SJCRH30 (cell line): ENCODE measurements at places on chromosomes 7 and 10. TPM values are rescaled to one million over a fixed set of nuclear protein-coding genes. Genes with fewer than 3 reads are reported as not detected.

DNA sequence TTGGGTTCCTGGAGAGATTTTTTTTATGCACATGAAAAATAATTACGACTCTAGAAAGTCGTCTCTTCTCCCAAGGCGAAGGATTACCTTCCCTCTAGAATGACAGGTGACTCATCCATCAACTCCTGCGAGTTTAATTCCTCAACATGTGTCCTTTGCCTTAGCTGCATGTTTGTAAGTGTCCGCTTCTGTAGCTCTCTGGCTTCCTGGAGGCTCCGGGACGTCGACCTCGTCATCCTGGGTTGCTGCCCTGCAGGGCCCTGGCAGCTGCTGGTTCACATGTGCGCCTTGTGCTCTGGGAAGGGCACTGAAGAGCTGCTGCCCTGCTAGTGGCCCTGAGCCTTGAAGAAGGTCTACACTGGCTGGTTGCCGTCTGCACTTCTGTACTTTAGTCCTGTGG, 210.2 kb downstream of the MLLT10 start:
- no peak for DNase-seq
- no peak overlapping the region for H3K4me3 ChIP-seq
- H3K27ac ChIP-seq: no peak overlapping the region
- no peaks in the 10 kb centered on the region for H3K4me1 ChIP-seq
- H3K36me3 ChIP-seq: peaks cover 30% of the 10 kb centered on the region
- H3K27me3 ChIP-seq: no peaks in the 10 kb centered on the region

DNA sequence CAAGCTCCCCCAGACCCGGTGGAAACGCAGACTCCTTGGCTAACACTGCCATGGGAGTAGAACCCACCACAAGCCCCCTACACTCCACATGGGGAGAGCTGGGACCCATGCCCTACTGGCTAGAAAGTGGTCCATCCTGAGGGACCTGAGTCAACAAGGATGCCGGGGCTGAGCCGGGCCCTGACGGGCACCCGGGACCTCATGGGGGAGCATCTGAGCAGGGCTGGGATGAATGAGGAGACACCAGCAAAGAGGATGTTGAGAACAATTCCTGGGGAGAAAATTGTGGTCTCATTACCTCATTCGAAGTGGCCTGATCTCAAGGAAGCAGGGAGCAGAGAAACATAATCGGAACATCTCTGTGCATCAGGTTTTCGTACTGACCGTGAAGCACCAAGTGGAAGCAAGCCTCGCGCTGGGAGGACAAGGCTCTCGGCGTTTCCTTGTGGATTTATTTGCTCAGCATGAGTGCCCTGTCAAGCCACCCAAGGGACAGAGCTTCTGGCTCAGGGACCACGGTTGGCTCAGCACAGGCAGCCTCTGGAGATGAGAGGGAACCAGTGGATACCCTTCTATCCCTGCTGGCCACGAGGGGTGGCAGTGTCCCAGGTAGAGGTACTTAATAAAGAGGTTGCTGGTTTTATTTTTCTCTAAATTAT, 132.2 kb upstream of the FAM20C start:
- no peak overlapping the region for H3K27ac ChIP-seq
- H3K4me1 ChIP-seq: peaks cover 2% of the 10 kb centered on the region; the same call in 1 of the 2 replicates
- H3K36me3 ChIP-seq: no peaks in the 10 kb centered on the region

GRCh38 chr10:13775786-13776775, 189.3 kb downstream of the PRPF18 start:
- DNase-seq: no peak
- no peak overlapping the region for H3K27ac ChIP-seq
- no peaks in the 10 kb centered on the region for H3K36me3 ChIP-seq
- H3K4me1 ChIP-seq: no peaks in the 10 kb centered on the region

DNA sequence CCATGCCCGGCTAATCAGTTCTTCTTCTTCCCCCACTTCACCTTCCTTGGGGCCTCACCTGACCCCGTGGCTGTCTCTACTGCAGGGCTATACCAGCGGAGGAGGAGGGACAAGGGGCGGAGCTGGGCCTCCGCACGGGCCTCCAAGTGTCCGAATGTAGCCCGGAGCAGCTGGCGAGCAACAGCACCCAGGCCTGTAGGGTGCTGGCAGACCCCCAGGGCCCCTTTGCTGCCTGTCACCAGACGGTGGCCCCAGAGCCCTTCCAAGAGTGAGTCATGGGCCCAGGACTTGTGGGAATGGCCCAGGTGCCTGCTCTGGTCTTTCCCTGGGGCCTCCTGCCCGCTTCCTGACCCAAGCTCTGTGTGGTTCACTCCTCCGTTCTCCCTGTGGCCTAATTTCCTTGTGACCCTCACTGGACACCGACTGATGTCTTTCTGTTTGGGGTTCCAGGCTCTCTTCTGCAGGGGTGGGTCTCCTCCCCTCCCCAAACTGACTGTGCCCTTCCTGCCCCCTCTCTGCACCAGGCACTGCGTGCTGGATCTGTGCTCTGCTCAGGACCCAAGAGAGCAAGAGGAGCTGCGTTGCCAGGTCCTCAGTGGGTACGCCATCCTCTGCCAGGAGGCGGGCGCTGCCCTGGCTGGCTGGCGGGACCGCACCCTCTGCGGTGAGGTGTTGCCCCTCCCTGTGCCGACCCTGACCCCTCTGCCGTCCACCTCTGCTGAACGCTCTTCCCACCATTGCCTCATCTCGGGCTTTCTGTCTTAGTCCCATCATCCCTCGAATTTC, 35.2 kb downstream of the EPHB4 start:
- peaks cover 19% of the 10 kb centered on the region for H3K27me3 ChIP-seq
- H3K4me3 ChIP-seq: no peak overlapping the region
- DNase-seq: peak; percentile 39
- H3K27ac ChIP-seq: no peak overlapping the region
- H3K36me3 ChIP-seq: no peaks in the 10 kb centered on the region

- no peak overlapping the region for H3K4me3 ChIP-seq
- H3K27me3 ChIP-seq: no peaks in the 10 kb centered on the region
- H3K36me3 ChIP-seq: no peaks in the 10 kb centered on the region
- DNase-seq: no peak
- H3K27ac ChIP-seq: no peak overlapping the region
- no peaks in the 10 kb centered on the region for H3K4me1 ChIP-seq
These were observed 1173.6 kb upstream of the SORCS1 start for GRCh38 chr10:108338146-108338545.

GRCh38 chr7:38881015-38881414, 28.0 kb downstream of the VPS41 start:
- no peak overlapping the region for H3K4me3 ChIP-seq
- no peak overlapping the region for H3K27ac ChIP-seq
- H3K27me3 ChIP-seq: no peaks in the 10 kb centered on the region

- no peak overlapping the region for H3K27ac ChIP-seq
- no peaks in the 10 kb centered on the region for H3K36me3 ChIP-seq
- H3K4me1 ChIP-seq: peaks cover 31% of the 10 kb centered on the region
These were observed 32.9 kb upstream of the ANKRD2 start for GRCh38 chr10:97539523-97540200.

DNA sequence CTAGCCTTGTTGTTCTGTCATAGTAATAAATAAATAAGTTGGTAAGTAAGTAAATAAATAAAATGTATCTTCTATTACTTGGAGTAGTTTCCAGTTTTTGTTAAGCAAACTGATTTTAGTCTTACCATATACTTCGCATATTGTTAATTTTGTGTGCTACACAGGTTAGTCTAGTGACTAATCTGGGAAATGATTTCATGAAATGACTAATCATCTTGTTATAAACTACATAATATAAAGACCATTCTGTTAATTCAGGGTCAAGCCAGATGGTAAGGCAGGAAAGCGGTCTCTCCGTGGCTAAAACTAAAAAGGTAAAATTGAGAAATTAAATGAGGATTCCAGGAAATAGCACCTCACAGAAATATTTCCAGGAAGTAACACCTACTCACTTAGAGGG, 58.5 kb upstream of the FOXP2 start:
- DNase-seq: no peak
- no peaks in the 10 kb centered on the region; the same call in 1 of the 2 replicates for H3K4me1 ChIP-seq
- H3K4me3 ChIP-seq: no peak overlapping the region
- no peaks in the 10 kb centered on the region for H3K36me3 ChIP-seq
- H3K27me3 ChIP-seq: no peaks in the 10 kb centered on the region

- H3K4me1 ChIP-seq: peaks cover 20% of the 10 kb centered on the region
- DNase-seq: no peak
- H3K36me3 ChIP-seq: no peaks in the 10 kb centered on the region
- H3K27me3 ChIP-seq: no peaks in the 10 kb centered on the region
- H3K4me3 ChIP-seq: no peak overlapping the region
These were observed 173.8 kb downstream of the PARD3 start for GRCh38 chr10:34641147-34641912.

Gene PON1
- total RNA-seq: 0.28 and 0.84 TPM in 2 replicates

- H3K27ac ChIP-seq: no peak overlapping the region
- no peaks in the 10 kb centered on the region for H3K4me1 ChIP-seq
- no peaks in the 10 kb centered on the region for H3K27me3 ChIP-seq
- H3K4me3 ChIP-seq: no peak overlapping the region
- H3K36me3 ChIP-seq: no peaks in the 10 kb centered on the region
These were observed 217.1 kb upstream of the GHITM start for GRCh38 chr10:83921984-83922860.

DNA sequence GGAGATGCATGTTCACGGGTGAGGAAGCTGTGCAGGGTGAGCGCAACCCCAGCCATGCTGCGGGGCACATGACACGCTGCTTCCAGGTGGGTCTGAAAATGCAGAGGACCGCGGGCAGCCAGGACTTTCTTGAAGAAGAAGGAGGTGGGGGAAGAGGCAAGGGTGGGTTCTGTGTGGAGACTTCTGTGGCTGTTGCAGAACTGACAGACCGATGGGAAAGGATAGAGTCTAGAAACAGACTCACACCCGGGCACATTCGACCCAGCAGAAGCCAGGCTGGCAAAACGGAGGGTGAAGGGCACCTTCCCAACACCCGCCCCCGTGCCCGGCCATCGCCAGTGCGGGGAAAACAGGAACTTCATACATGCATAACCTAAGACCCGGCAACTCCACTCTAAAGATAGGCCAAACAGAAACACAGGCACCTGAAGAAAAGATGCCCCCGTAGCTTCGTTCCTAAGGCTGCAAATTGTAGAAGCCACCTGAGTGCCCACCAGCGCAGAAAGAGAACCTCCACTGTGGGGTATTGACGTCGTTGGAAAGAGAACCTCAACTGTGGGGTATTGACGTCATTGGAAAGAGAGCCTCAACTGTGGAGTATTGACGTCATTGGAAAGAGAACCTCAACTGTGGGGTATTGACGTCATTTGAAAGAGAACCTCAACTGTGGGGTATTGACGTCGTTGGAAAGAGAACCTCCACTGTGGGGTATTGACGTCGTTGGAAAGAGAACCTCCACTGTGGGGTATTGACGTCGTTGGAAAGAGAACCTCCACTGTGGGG, 4.8 kb upstream of the KNDC1 start:
- H3K36me3 ChIP-seq: no peaks in the 10 kb centered on the region
- peaks cover 4% of the 10 kb centered on the region for H3K4me1 ChIP-seq
- no peak overlapping the region for H3K4me3 ChIP-seq
- DNase-seq: no peak
- no peaks in the 10 kb centered on the region for H3K27me3 ChIP-seq
- no peak overlapping the region for H3K27ac ChIP-seq

Gene NME8
- not detected in 2 replicates for total RNA-seq

DNA sequence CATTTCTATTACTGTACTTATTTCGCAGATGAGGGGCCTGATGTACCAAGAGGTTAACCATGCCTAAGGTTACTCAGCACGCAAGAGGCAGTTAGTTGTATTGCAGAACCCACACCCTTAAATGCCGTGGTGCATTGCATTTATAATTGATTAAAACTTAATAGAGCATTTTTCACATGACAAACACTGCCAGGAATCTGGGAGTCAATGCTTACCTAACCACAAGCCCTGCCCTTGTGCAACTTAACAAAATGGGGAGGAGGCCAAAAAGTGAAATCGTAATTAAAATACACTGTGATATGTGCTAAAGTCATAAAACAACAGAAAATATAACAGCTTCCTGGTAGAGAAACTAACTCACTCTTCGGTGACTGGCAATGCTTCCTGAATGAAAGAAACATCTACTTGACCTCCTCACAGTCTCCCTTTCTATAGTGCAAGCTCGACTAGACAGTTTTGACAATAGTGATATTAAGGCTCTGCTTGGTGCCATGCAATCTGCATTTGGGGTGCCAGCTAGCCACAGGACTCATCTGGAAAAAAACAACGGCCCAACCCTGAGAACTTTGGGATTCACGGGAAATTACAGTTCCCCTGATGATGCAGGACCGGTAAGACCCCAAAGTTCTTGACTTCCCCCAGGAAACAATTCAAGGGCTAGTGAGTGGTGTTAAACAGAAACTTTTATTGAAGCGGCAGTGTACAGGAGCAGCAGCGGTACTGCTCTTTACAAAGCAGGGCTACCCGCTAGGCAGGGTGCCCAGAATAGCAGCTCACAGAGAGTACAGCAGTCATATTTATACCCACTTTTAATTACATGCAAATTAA, 612.4 kb downstream of the TNS3 start:
- no peaks in the 10 kb centered on the region for H3K27me3 ChIP-seq
- H3K27ac ChIP-seq: no peak overlapping the region
- no peak for DNase-seq

DNA sequence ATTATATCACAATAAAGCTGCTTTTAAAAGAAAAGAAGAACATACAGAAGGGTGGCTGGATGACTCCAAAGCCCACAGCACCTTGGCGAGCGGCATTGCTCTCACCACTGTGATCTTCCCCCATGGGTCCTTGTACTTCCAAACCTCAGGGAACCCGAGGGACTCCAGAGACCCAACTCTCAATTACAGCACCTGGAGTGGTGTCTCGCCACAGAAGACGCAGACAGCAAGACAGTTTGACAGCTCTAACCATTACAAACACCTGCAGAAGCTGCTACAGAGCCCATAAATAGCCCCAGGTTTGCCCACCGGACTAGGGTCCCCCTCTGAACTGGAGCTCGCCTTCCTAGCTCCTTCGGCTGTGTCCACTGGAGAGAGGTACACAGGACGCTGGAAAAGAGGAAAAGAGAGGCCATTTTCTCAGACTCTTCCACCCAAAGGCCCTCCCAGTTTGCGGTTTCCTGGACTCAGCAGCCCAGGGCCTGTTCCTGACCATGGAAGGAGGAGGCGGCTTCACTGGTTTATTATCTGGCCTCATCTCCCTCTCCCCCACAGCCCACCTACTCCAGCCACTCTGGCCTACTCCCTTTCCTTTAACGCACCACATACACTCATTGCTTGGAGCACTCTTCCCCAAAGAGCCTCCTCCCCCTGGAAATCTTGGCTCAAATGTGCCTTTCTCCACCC, 1.9 kb downstream of the PIK3AP1 start:
- no peaks in the 10 kb centered on the region for H3K36me3 ChIP-seq
- no peak overlapping the region for H3K4me3 ChIP-seq
- peaks cover 4% of the 10 kb centered on the region; the same call in 1 of the 2 replicates for H3K4me1 ChIP-seq
- no peaks in the 10 kb centered on the region for H3K27me3 ChIP-seq

Gene SLC26A5
- not detected in 2 replicates for total RNA-seq

- peak overlapping the region; percentile 1; the same call in 1 of the 2 replicates for H3K4me3 ChIP-seq
- H3K4me1 ChIP-seq: peaks cover 27% of the 10 kb centered on the region
- H3K27ac ChIP-seq: no peak overlapping the region; the same call in 1 of the 2 replicates
- DNase-seq: peak; percentile 62
- no peaks in the 10 kb centered on the region for H3K27me3 ChIP-seq
These were observed 18.5 kb upstream of the TNS3 start for GRCh38 chr7:47600199-47601118.

Gene ADO
- 25.4 and 29.9 TPM in 2 replicates for total RNA-seq

GRCh38 chr7:50718876-50719275, 63.8 kb downstream of the GRB10 start:
- no peak for DNase-seq
- H3K27me3 ChIP-seq: peaks cover 7% of the 10 kb centered on the region; the same call in 1 of the 2 replicates
- H3K4me1 ChIP-seq: no peaks in the 10 kb centered on the region
- H3K4me3 ChIP-seq: no peak overlapping the region
- H3K27ac ChIP-seq: no peak overlapping the region
